Stimulated activated CD4-positive, alpha-beta T cell treated with anti-CD3 and anti-CD28 coated beads, TNF-alpha, amount 100 ng/mL, for 24 hours (primary cell): ENCODE measurements at places on chromosomes 11 and 22.

DNA sequence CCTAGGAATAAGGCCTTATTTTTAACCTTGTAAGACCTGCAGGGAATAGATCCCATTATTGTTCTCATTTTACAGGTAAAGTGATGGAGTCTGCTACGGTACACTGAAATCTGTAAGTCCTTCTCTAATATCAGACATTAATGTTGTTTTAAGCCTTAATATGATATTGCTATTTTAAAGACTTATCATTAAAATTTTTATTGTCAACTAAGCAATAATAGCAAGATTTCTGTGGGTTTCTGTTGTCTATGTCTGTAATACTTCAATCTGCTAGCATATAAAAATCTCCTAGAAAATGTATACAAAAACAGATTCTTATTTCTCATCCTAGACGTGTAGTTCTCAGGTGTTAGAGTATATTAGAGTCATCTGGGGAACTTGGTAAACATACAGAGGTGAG, 317.5 kb upstream of the TENM4 start:
- DNase-seq = no peak

GRCh38 chr11:82976786-82977185, 75.2 kb downstream of the DDIAS start:
- no peak for DNase-seq

- DNase-seq = no peak
Measured at GRCh38 chr11:86040919-86041850, 27.7 kb downstream of the PICALM start.

GRCh38 chr11:117127171-117127901, 16.8 kb upstream of the PAFAH1B2 start:
- DNase-seq = no peak

- DNase-seq = no peak
Measured at GRCh38 chr11:12922418-12922817, 86.7 kb upstream of the RASSF10 start.

DNA sequence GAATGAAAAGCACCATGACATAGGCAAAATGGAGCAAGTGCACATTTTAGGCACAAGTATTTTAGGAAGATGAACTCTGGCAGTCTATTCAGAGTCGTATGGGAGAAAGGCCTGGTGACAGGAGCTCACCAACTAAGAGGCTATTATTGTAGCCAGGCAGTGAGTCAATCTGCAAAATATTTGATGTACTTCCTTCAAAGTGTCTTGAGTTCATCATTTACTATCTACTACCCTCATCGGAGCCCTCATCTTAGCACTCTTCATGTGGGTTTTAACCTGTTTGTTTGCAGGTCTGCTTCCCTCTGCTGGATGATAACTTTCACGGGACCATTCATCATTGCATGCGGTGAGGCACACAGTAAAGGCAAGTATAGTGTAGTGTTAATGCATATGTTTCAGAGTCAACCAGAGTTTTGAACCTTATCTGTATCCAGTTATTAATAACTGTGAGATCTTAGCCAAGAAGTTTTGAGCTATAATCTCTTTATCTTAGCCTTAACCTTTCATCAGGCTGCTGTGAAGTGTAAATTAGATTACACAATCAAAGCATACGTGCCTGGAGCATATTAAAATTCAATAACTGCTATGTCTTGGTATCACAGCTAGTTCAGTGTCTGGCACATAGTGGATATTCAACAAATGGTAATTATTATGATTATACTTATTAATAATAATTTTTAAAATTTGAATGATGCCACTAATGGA, 70.9 kb upstream of the SC5D start:
- no peak for DNase-seq

DNA sequence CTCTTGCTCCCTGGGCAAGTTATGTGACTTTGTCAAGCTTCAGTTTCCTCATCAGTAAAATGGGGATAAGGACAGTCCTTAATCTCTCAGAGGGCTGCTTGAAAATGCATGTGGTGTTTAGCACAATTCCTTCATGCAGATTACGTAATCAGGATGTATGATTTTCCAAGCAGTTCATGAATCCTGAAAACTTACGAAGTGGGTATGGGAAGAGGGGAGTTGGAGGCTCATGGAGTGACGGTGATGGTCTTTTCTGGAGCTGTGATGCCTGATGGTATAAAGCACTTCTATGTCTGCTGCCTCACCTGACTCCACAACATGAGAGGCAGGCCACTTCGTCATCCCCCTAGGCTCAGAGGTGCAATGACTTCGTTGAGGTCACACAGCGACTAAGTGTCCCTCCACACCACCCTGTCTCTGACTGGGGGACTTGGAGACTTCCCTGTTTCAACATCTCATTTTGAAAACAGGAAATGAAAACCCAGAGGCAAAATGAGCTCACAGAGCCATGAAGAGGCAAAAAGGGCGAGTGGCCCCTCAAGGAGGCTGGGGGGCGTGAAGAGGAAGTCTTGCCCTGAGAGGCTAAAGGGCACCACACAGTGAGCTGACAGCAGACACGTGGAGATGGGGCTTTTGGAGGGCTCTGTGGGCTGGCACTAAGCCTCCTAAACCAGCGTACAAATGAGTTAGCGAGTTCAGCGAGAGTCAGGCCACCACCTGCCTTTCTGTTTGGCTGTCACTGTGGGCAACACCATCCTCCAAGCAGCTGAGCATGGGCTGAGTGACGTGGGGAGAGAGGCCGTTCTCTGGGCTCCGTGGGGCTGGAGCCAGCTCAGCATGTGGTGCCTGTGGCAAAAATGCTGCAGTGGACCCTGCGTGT, 10.1 kb downstream of the MCM5 start:
- DNase-seq = no peak

- DNase-seq = no peak
Measured at GRCh38 chr22:31583861-31584485, 78.0 kb downstream of the PISD start.

- no peak for DNase-seq
Measured at GRCh38 chr11:123939317-123939716, at the start of gene OR4D5. Gene OR4D5, plus strand, starts transcription at chr11:123939617. Its CDS starts 0 bp downstream, at chr11:123939617.

DNA sequence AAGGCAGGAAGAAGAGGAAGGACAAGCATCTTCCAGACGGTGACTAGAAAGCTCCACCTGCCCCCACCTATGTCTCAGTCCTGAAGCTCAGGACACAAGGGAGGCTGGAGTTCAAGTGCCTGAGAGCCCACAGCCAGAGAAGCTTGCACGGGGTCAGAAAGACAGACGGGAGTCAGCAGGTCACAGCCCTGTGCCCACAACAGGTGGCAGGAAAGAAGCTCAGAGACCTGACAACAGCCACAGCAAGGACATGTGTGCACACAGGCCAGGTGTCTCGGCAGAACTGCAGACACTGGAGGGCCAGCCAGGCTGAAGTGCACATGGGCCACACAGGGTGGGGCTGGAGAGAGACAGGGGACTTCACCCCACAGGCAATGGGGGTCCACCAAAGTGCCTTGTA, 37.2 kb upstream of the MOB2 start:
- no peak for DNase-seq

GRCh38 chr11:115906171-115906570, 402.0 kb upstream of the CADM1 start:
- DNase-seq = no peak

- no peak for DNase-seq
Measured at GRCh38 chr22:33658775-33659174, 261.5 kb downstream of the LARGE1 start.

DNA sequence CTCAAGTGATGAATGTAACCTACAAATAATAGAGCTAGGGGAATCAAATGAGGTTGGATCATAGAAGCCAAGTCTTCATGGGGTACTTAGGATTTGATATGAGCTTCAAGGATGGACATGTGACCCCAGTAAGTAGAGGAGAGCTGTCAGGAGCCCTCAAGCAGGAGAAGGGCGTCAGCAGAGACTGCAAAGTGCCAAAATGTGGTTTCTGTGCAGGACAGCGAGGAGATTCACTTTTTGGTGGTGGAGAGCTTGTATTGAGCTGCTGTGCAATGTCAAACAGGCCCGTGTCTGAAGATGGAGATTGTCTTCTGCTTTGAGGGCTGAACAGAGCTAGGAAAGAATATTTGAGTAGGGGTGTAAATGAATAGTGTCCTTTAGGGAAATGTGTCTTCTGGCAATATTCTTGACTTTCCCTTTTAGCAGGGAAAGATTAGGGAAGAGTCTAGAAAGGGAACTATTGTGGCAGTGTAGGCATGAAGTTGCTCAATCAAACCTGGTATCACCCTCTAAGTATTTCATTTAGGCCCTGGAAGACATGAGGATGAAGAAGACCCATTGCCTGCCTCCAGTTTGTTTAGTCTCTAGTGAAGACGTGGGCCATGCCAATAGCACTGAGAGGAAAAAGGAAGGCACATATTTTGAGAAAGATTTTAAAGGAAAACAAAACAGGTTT, 31.2 kb upstream of the SORL1-AS1 start:
- DNase-seq = no peak

DNA sequence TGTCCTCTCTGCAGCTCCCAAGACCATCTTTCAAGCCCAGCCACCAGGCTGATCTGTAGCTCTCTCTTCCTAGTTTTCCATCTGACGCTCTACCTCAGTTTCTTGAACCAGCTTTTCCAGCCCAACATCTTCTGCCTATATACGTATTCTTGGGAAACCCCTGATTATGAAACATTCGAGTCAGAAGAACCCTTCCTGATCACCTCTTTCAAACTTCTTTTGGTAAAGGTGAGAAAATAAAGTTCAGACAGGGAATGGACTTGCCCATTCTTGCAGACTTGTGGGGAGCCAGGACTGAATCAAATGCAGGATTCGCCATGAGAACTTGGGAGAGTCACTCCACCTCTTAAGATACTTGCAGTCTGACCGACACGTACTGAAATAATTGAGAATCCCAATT, 169.5 kb upstream of the NARS2 start:
- no peak for DNase-seq

DNA sequence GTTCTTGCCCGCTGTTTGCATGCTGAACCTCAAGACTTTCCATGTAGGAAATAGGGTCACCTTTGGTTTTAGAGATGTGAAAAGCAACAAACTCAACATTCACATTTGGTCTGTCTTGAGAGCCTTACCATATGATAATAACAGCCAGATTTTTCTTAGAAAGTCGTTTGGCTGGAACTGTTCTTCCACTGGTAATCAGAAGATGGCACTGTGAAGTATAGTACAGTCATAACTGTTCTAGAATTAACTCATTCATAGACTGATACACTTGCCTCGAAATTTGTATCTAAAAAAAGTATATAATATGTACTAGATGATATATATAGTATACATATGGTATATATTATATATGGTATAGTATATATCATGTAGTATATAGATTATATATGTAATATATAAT, 12.3 kb downstream of the LUZP2 start:
- no peak for DNase-seq

DNA sequence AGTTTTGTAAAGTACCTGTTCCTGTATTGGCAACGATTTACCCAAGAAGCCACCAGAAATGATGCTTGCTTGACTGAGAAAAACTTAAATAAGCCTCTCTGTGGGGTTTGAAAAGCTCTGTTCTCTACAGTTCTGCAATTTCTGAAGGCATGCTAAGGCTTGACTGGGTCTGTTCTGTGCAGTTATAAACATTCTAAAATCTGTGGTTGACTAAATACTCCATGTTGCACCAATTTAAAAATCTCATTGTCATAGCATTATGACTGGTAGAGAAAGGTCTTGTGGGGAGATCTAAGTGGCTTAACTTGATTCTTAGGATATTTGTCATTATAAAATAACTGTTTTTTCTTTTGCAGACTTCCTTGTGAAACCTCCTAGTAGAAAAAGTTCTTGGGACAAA, 73.7 kb downstream of the MTMR3 start:
- DNase-seq = no peak

- no peak for DNase-seq
Measured at GRCh38 chr11:45617871-45618601, 47.4 kb downstream of the CHST1 start.

DNA sequence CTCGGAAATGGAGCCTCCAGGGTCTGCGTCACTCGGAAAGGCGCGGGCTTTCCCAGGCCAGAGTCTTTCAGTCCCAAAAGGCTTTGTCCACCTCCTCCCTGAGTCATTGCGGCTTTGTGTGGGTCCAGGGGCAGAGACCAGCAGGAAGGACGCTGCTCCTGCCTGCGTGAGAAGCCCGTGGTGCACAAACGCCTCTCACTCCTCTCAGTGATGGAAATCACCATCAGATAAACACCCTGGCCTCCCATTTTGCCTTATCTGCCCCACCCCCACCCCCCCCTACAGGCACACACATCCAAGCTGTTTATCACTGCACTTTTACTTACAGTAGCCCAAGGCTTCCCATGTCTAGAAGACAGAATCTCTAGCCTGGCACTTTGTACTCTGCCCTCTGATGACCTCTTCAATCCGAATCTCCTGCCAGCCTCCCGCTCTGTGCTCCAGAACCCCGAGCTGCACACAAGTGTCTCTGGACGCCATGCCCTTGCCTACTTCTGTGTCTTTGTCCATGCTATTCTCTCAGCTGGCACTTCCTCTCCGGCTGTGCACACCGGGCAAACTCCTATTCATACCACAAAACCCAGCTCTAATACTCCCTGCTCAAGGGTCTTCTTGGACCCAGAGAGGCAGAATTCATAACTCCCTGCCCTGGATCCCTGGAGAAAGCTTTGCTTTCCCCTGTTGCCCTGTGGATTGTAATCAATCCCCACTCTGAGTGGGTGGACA, 954.6 kb downstream of the TBC1D22A start:
- no peak for DNase-seq

GRCh38 chr11:12731841-12732336, 57.7 kb downstream of the TEAD1 start:
- no peak for DNase-seq

- no peak for DNase-seq
Measured at GRCh38 chr11:68071281-68072048, 32.6 kb downstream of the TCIRG1 start.

DNA sequence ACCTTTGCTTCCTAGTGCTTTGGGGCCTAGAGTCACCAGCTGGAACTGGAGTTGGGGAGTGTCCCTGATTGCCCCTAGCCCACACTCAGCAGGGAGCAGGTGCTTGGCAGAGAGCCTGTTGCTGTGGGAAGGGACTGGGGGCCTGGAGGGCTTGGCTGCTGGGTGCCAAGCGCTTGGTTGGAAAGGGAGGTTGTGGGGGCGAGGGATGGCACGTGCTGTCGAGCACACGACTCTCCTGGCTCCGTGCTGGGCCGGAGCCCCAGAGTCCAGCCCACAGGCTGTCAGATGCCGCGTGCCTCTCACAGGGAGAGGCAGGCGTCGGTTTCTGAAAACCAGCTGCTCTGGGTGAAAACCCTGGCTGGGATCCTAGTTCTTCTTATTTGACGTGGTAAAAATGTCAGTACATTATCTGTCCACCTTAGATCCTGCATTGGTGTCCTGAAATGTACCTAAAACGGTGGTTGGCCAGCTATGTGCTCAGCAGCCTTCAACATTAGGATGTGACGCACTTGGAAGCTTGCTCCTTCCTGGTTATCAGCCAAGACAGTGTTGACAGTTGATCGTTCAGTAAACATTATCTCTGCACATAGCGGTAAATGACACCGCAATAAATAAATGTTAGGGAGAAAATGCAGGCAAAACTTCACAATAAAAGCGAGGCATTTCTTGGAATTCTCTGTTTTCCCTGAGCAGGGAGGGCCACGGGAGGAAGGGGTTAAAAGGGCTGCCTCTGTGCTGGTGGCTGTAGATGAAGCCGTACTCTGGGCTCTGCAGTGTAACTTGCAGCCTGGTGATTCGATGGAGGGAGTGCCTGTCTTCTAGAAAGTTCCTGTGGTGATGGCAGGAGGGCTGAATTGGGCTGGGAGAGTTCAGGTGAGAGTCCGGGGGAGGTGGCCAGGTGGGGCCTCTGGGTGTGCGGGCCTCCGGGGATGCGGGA, 29.2 kb downstream of the GRAMD4 start:
- no peak for DNase-seq
